ENCODE measurements at places on chromosomes 1 and 21. TPM values are rescaled to one million over a fixed set of nuclear protein-coding genes. Genes with fewer than 3 reads are reported as not detected.

Gene ENAH
- total RNA-seq, result 0.14 TPM

Gene TEDDM1
- not detected for total RNA-seq

Gene NIPAL3
- total RNA-seq, result 28.6 TPM

Gene CFHR2
- not detected for total RNA-seq

Gene FBLIM1
- total RNA-seq, result not detected

DNA sequence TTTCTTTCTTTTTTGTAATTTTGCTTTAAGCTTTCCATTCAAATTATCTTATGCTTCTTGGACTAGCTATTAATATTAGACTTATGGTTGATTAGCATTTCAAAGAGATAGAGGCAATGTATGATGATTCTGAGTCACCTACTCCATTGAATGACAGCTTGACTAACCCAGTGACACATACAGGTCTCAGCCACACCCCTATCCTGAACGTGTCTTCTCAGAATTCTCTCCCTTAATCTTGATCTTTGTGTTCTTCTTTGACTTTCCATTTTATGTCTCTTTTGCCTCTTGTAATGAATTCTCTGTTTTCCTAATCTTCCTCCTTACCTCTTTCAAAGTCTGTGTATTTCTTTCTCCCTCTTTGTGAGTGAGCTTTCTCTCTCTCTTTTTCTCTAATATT lies 241.1 kb downstream of the PDE4B start:
- no peak for DNase-seq

DNA sequence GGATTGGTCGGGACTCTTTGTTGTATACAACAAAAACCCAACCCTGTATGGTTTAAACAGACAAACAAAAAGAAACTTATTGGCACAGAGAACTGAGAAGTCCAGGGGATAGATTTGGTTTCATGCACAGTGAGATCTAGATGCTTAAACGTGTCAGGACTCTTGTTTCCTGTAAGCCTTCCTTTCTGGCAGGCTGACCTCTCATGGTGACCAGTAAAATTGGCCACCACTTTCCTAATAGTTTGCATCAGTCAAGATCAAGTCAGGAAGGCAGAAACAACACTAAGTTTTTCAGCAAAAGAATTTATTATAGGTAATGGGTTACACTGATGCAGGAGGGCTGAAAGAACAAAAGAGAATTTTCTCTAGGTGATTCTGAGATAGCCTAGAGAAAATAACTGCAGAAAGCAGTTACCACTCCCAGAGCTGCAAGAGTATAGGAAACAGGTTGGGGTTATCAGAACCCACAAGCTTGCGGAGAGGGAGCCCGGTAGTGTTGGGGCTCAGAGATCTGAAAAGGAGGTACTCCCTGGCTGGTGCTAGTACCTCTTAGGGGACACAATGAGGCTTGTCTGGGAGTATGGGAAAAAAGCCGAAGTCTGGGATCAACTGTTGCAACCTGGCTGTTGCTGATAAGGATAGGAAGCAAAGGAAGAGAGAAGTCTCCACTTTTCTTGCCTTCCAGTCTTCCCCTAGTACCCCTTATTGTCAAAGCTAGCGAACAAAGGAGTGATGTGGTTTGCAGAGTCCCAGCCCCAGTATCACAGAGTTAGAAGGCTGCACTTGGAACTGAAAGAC lies 21.4 kb downstream of the CITED4 start:
- DNase-seq, result no peak

DNA sequence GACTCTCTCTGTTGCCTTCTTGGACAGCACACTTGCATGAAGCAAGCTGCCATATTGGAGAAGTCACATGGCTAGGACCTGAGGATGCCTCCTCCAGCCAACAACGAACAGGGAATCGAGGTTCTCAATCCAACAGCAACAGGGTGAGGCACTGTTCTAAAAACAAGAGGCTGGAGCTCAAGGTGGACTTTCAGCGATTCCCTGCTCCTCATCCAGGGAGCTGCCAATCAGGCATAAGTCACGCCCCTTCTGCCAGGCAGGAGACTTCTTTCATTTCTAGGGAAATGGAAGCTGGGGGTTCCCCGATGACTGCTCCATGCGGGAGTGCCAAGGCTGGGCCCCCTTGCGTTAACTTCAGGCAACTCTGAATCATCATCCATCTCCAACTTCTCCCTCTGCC lies 22.7 kb upstream of the IFNAR1 start:
- no peak for DNase-seq

- no peak for DNase-seq
Measured at GRCh38 chr21:44466351-44466954, 11.1 kb downstream of the LRRC3 start.

DNA sequence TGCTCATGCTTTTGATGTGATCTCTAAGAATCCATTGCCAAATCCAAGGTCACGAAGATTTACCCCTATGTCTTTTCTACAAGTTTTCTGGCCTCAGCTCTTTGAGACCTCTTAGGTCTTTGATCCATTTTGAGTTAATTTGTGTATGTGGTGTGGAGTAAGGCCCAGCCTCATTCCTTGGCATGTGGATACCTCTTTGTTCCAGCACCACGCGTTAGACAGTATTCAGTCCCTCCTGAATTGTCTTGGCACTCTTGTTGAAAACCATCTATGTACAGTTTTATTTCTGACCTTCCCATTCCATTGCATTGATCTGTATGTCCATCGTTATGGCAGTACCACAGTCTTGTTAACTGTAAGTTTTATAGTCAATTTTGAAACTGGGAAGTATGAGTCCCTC lies 8.0 kb upstream of the FTCD start:
- no peak for DNase-seq

- DNase-seq, result no peak
Measured at GRCh38 chr1:179831852-179832699, 45.5 kb downstream of the TOR1AIP2 start.

DNA sequence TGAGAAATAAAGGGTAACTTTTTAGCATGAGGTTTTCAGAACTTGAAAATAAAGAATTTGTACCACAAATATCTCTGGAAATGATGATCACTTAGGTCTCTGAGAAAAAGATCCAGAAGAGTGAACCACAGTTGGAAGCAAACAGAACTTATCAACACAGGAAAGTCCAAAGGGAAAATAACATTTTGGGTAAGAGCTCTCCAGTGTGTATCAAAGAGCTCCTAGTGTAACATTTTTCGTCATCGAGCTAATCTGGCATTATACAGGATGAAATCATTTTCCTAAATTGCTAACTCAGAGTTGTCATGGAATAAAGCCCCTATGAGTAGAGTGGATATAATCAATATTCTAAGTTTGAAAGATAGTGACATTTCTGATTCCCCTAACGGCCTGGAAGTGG lies 104.0 kb downstream of the LMO4 start:
- no peak for DNase-seq

GRCh38 chr21:18424276-18424675 lies 20.7 kb upstream of the TMPRSS15 start:
- no peak for DNase-seq

DNA sequence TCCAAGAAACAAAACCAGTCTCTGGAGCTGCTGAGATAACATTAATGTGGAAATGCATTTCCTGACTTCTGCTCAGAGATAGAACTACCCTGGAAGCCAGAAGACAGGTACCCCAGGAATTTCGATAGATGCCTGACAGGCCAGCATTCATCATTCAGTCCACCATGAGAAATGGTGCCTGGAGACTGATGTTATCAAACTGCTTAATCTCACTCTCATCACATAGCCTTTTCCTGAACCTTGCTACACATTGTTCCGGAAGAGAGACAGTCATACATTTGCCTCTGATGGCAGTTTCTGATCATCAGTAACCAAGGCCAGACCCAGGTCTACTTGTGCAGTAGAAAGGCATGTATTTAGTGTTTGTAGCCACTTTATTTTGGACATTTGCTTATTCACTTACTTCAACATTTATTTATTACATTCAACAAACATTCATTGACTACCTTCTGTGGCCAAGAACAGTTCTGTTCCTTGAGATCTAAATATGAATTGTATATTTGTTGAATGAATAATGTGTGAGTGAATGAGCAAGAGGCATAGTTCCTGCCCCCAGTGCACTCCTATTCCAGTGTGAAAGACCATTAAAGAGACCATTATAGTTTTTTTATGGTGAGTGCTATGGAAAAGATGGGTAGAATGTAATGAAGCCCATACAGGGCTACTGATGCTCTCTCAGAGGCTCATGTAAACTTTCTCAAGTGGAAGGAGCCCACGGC lies 485.7 kb downstream of the NUF2 start:
- no peak for DNase-seq

- no peak for DNase-seq
Measured at GRCh38 chr21:40615505-40616376, 231.2 kb downstream of the DSCAM start.

- no peak for DNase-seq
Measured at GRCh38 chr1:228979774-228980173, 244.5 kb downstream of the RHOU start.

GRCh38 chr1:107389410-107390396 lies 248.9 kb downstream of the NTNG1 start:
- no peak for DNase-seq
